ENCODE measurements at places on chromosomes 11 and 22.

- no peak for DNase-seq
Observed at GRCh38 chr11:74680703-74681531, 50.3 kb downstream of the CHRDL2 start.

DNA sequence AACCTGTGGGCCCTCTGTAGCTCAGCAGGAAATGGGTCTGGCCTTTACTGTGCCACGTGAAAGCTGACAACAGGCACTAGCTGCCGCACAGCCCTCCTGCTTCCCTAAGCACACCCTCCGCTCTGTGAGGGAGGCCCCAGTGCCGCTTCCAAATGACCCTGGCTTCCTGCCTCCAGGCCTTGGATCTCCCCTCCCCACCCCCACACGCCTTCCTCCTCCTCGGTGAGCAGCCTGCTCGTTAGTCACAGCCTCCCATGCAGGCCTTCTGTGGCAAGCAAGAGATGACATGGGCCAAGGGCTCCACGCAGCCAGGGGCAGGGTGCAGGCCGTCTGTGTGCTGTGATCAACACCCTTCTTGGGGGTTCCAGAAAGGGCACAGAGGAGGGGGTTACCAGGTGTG lies 15.3 kb upstream of the RASL10A start:
- DNase-seq: no peak

DNA sequence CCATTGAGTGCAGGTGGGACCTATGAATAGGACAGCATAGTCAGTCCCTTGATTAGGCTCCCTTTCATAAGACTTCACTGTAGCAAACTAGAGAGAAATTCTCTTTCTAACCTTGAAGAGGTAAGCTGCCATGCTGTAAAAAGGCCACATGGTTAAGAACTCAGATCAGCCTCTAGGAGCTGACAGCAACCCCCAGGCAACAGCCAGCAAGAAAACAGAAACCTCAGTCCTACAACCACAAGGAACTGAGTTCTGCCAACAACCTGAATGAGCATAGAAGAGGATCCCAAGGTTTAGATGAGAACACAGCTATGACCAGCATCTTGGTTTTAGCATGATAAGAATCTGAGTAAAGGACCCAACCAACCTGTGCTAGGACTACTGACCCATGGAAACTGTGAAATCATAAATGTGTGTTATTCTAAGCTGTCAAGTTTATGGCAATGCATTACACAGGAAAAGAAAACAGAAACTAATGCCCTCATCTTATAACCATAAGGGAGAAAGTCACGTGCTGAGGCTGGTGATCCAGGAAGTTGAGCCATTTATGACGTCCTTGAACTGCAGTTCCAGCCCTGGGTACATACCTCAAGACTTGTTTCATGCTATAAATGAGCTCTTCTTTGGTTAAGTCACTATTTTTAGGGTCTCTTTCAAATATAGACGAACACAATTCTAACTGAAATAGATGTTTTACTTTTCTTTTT lies 43.3 kb downstream of the RAB38 start:
- no peak for DNase-seq

GRCh38 chr11:122869622-122870021 lies 12.9 kb upstream of the JHY start:
- no peak for DNase-seq

DNA sequence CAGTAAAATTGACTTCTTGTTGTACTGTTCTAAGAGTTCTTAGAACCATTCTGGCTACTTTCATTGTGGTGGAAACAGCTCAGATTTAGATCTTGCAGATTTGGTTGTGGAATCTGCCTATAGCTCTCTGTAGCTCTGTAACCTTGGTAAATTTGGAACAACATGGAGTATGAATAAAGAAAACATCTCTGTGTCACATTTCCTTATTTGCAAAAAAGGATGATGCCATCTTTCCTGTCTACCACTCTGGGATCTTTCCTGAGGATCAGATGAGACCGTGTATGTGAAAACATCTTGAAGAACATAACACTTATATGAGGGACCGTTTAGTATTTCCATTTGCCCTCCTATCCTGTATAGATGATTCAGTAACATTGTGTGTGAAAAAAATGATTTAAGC lies 9.1 kb downstream of the ACRV1 start:
- DNase-seq: no peak

DNA sequence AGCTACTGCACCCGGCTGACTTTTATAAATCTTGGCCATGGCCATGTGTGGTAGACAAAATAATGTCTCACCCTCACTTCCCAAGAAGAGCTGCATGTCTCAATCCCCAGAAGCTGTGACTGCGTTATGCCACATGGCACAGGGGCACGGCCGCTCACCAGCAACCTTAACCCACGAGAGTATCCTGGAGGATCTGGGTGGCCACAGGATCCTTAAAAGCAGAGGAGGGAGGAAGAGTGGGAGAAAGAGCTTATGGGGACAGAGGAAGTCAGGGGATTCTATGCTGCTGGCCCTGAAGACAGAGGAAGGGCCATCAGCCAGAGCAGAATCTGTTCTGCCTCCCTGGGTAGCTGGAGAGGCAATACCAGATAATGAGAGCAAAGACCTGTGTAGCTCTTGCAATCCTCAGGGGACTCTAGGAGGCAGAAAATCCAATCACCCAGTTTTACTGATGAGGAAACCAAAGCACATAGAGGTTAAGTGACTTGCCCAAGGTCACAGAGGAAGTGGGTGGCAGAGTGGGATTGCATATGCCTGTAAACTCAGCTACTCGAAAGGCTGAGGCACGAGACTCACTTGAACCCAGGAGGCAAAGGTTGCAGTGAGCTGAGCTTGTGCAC lies 55.3 kb downstream of the CELSR1 start:
- DNase-seq: no peak

- DNase-seq: no peak
Observed at GRCh38 chr11:47591764-47592163, 2.4 kb downstream of the C1QTNF4 start.

DNA sequence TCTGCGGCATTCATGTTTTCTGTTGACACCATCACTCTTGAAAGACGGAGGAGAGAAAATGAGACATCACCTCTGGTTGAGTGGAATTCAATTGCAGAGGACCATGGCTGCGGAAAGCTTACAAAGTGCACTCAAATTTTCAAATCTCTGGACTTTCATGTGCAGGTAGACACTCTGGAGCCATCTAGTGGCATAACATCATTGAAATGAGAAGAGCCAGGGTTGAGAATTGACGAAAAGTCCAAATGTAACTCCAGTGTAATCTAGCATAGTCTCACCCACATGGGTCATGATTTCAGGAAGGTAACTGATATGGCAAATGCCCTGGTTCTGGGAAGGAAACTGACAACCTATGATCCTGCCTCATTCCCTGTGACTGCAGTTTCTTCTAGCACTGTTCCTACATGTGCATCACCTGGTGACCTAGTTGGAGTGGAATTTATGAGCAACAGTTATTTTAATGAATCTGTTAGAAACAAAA lies 687.8 kb downstream of the KCNA4 start:
- no peak for DNase-seq

DNA sequence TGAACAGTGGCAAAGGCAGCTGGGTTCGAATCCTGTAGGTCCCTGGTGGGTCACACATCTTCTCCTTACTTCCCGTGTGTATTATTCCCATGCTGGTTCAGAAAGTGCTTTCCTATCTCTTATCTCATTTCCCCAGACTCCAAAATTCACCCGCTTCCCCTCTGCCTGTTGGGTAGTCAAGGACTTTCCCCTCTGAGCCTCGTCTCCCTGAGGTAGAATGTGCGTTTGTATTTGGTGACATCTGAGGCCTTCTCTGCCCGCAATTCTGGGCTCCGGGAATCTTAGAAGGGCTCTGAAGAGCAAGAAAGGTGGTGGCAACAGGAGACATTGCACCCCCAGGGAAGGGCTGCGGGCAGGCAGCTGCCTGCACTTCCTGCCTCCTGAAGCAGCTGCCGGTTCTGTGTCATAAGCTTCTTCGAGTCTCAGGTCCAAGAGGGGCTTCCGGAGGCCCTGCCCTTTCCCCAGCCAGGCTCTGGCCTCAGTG lies 5.9 kb downstream of the LRRC32 start:
- DNase-seq: no peak

GRCh38 chr11:86477495-86478155 lies 102.9 kb downstream of the CCDC81 start:
- DNase-seq: no peak

DNA sequence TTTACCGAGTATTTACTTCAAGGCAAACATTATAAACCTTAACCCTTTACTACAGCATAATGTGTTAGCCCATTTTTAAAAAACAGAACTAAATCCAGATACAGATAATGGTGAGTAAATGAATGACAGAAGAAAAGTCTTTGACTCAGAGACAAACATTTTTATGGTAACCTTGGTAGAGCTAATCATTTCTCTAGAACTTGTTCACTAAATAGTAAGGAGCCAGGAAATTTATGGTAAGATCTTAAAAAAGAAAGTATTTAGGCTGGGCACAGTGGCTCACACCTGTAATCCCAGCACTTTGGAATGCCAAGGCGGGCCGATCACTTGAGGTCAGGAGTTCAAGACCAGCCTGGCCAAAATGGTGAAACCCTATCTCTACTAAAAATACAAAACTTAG lies 11.5 kb upstream of the FUT4 start:
- no peak for DNase-seq

GRCh38 chr11:108220721-108221336 lies 1.6 kb downstream of the NPAT start:
- no peak for DNase-seq

- no peak for DNase-seq
Observed at GRCh38 chr11:16606784-16607674, 131.4 kb upstream of the C11orf58 start.

DNA sequence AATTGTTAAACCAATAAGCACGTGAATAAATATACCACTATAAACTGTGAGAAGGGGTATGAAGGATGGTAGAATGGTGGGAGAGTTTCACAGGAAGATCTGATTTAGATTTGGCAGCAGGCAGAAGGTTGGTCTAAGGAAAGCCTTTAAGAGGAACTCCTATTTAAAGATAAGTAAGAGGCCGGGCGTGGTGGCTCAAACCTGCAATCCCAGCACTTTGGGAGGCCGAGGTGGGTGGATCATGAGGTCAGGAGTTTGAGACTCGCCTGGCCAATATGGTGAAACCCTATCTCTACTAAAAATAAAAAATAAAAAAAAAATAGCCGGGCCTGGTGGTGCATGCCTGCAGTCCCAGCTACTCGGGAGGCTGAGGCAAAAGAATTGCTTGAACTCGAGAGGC lies 45.8 kb upstream of the CXCR5 start:
- no peak for DNase-seq

DNA sequence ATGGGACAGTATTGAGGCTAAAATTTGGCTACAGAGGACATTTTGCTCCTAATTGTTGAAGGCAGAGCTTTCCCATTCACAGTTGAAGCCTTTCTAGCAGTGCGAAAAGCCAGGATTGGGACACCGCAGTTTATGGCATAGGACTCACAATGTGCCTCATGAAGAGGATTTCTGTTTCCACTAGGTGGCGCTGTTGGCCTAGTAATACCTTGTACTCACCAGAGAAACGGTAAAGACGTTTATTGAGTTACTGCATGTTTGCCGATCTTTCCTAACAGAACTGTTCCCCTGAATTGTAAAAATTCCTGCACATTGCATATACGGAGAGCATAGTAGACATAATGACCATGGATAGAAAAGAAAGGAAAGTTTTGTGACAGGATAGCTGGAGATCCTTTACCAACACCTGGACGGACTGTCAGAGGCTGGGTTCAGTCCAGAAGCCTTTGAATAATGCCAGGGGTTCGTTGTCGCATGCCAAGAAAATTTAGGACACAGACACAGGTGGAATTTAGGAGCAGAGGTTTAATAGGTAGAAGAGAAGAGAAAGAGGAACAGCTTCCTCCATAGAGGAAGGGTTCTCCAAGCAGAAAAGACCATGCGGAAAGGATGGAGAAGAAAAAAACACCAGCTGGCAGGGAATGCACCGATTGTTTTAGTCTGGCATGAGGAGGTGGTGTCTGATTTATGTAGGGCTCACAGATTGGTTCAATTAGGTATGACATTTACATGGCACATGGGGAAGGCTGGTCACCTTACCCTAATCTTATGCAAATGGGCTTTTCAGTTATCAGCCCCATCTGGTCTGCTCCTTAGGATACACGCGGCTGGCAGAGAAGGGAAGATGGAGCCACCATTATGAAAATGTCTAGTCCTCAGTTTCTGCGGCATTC lies 10.8 kb upstream of the OR51D1 start:
- DNase-seq: peak; percentile 33

- DNase-seq: no peak
Observed at GRCh38 chr22:38432264-38432663, 22.7 kb downstream of the KCNJ4 start.

- no peak for DNase-seq
Observed at GRCh38 chr11:6387811-6388599, 2.3 kb upstream of the SMPD1 start.

DNA sequence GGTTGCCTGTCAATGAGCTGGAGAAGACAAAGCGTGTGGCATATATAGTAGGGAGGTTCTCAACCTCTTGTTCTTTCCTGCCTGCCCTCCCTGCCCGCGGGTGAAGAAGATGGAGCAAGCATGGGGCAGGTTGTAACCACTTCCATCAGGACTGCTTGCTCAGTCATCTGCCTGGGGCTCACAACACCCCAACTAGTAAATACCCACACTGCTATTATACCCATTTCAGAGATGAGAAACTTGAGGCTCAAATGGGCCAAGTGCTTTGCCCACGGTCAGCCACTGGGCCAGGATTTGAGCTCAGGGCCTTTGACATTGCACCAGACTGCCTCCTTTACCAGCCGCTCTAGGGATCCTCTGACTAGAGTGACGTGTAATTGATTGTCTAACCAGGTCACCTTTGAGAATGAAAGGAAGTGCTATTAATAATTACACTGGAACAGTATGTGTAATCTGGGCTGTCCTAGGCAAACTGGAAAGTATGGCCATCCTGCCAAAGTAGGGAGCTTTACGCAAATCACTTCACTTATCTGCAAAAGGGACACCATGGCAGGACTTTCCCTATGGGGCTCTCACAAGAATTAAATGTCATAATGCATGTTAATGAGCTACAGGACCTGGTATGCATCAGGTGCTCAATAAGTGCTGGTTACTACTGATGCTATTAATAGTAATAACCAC lies 2.8 kb upstream of the CDC42EP1 start:
- DNase-seq: no peak
